Upper lobe of left lung (tissue), 6 donors: ENCODE measurements at places on chromosomes 6 and 20.

- no peaks in the 10 kb centered on the region for H3K36me3 ChIP-seq
- H3K27me3 ChIP-seq: no peaks in the 10 kb centered on the region
- no peaks in the 10 kb centered on the region for H3K4me1 ChIP-seq
- no peak overlapping the region for H3K27ac ChIP-seq
- DNase-seq: no peak
Measured at GRCh38 chr6:169577236-169577635, 124.6 kb downstream of the WDR27 start.

- no peaks in the 10 kb centered on the region for H3K27me3 ChIP-seq
- no peaks in the 10 kb centered on the region for H3K4me1 ChIP-seq
- no peak overlapping the region for H3K27ac ChIP-seq
- no peak for DNase-seq
Measured at GRCh38 chr6:3549314-3549940, 92.6 kb upstream of the SLC22A23 start.

DNA sequence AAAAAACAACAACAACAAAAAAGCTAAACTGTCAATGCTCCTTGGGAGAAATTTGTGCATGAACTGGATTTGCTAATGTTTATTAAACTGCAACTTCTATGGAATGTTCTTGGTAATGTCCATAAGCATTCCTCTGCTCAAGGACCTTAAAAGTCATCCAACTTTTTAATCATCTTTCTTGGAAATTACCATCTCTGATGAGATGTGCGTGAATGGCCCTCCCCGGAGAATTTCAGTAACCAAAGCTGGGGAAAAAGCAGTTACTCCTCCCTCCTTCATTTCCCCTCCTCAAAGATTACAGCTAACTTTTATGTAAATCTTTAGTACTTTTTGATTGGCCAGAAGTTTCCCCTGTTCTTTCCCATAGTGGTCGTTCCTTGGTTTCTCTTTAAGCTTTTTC is 5.2 kb downstream of the TBCC start:
- H3K27me3 ChIP-seq: no peaks in the 10 kb centered on the region
- no peak overlapping the region for H3K4me3 ChIP-seq
- peaks cover 20% of the 10 kb centered on the region for H3K4me1 ChIP-seq
- no peaks in the 10 kb centered on the region for H3K36me3 ChIP-seq
- DNase-seq: no peak

DNA sequence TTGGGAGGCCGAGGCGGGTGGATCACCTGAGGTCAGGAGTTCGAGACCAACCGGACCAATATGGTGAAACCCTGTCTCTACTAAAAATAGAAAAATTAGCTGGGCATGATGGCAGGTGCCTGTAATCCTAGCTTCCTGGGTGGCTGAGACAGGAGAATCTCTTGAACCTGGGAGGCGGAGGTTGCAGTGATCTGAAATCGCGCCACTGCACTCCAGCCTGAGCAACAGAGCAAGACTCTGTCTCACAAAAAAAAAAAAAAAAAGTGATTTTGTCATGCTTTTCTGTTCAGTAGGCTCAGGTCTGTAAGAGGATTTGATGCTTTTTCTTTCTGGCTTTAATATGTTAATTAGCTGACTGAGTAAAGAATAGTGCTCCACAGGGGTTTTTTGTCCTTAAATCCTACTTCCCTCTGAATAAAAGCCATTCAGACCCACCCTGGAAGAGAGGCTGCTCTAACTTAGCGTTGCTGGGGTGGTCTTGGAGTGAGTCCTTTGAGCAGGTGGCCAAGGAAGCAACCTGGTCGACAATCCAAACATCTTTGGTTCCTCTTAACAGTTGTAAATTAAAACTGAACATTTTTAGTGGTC is 19.0 kb downstream of the MCM8 start:
- H3K4me1 ChIP-seq: no peaks in the 10 kb centered on the region
- no peaks in the 10 kb centered on the region for H3K27me3 ChIP-seq
- no peak for DNase-seq
- peaks cover 8% of the 10 kb centered on the region for H3K36me3 ChIP-seq
- no peak overlapping the region for H3K27ac ChIP-seq

GRCh38 chr6:152310371-152310954 is 326.7 kb downstream of the SYNE1 start:
- no peak overlapping the region for H3K27ac ChIP-seq
- no peak for DNase-seq
- H3K4me1 ChIP-seq: peaks cover 4% of the 10 kb centered on the region
- peaks cover 26% of the 10 kb centered on the region for H3K36me3 ChIP-seq
- no peaks in the 10 kb centered on the region for H3K27me3 ChIP-seq
